ENCODE measurements at places on chromosomes 12 and 14. TPM values are rescaled to one million over a fixed set of nuclear protein-coding genes. Genes with fewer than 3 reads are reported as not detected.

DNA sequence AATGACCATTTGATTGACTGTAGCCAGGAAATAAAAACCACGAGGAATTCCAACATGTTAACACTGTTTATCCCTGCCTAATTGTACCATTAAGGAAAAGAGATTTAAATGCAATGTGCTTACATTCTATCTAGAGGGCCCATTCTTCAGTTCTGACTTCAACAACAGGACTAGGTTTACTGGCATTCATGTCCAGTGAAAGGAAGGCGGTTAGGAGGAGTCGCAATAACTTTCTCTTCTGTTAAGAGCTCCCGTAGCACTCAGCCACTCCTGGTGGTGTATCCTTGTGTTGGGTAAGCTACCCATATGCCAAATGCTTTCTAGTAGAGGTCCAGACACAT is 154.7 kb downstream of the STXBP6 start:
- no peaks in the 10 kb centered on the region for H3K27me3 ChIP-seq
- no peak overlapping the region for H3K4me3 ChIP-seq
- no peak overlapping the region for H3K27ac ChIP-seq
- DNase-seq = no peak
- no peaks in the 10 kb centered on the region for H3K36me3 ChIP-seq
- no peaks in the 10 kb centered on the region for H3K4me1 ChIP-seq

- no peaks in the 10 kb centered on the region for H3K4me1 ChIP-seq
- H3K27ac ChIP-seq = no peak overlapping the region
- no peak for DNase-seq
Observed at GRCh38 chr12:60180298-60180697, 584.5 kb downstream of the SLC16A7 start.

DNA sequence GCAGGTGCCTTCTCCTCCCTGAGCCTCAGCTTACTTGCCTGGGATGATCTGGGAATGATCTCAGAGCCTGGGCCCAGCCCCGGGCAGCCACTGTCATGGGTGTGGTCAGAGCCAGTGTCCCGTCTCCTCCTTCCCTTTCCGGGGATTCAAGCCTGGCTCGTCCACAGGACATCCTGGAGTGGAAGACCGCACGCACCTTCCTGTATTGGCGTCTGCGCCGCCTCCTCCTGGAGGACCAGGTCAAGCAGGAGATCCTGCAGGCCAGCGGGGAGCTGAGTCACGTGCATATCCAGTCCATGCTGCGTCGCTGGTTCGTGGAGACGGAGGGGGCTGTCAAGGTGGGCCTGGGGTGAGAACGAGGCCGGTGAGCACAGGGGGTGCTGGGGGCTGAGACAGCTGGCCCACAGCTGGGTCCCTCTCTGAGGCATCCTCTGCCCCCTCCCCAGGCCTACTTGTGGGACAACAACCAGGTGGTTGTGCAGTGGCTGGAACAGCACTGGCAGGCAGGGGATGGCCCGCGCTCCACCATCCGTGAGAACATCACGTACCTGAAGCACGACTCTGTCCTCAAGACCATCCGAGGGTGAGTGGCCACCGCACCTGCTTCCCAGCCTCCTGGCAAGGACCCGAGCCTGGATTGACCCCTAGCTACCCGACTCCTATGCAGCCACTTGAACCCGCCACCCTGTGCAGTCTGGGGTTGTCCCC is 44.0 kb downstream of the FOXN4 start:
- 0 out of 3 replicates have a peak, but pooled peaks cover 4% of the 10 kb centered on the region for H3K27me3 ChIP-seq
- no peaks in the 10 kb centered on the region for H3K4me1 ChIP-seq
- no peak overlapping the region for H3K27ac ChIP-seq
- H3K4me3 ChIP-seq = no peak overlapping the region
- no peaks in the 10 kb centered on the region for H3K36me3 ChIP-seq
- DNase-seq = no peak

GSC gene
- not detected for total RNA-seq

PTHLH gene
- 0.78 TPM for total RNA-seq

Data from K562 (cell line).